Dorsolateral prefrontal cortex (tissue), 122 donors: ENCODE measurements at places on chromosomes 2 and 18.
A peak's percentile ranks its signal among the peaks of the same experiment; 100 is the strongest.

DNA sequence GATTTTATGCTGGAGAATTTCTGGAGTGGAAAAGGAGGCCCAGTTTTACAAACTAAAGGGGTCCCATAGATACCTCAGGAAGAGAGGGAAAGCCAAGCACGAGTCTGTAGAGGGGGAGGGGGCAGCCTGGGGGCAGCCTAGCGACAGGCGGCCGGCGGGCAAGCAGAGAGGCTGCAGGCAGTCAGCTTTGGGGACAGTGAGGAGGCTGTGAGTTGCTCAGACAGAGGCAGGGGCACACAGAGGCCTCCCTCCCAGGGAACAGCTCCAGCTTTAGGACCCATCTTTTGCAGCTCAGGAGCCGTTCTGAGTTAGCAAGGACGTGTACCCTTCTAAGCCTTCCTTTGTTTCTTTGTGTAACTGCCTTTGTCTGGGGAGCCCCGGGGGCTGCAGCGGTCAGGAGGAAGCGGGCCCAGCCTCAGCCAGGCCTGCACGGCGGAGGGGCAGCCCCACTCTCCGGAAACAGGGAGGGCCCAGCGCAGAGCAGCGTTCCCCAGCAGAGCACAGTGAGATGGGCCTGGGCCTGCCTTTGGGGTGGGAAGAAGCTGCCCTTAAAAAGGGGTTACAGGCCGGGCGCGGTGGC is 41.1 kb upstream of the RALBP1 start:
- DNase-seq: no peak

GRCh38 chr2:181320638-181321037 is 136.5 kb upstream of the ITGA4 start:
- DNase-seq: no peak

- peak; percentile 29 for DNase-seq
Observed at GRCh38 chr2:239538357-239539052, 137.7 kb upstream of the HDAC4 start.

- DNase-seq: no peak
Observed at GRCh38 chr2:44189104-44189503, 20.4 kb downstream of the PPM1B start.
